ENCODE measurements at places on chromosomes 11 and 22. TPM values are rescaled to one million over a fixed set of nuclear protein-coding genes. Genes with fewer than 3 reads are reported as not detected.

DNA sequence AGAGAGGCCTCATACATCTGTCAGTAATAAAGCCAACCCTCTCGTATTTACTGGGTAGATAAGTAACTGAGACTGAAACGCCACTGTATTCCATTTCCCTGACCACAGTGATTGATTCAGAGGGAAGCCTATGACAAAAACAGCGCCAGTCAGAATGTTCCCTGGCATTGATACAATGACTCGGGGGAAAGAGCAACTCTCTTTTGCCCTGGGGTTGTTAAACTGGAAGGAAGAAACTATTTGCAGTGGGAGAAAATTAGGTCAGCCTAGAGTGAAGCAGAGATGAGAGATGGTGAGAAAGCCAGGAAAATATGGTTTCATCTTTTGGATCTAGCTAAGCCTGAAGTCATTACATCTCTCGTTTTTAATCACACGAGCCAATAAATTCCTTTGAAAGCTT is 48.6 kb upstream of the RBFOX2 start:
- no peak for DNase-seq

- no peak for DNase-seq
Observed at GRCh38 chr11:120577624-120578363, 66.2 kb downstream of the GRIK4 start.

DNA sequence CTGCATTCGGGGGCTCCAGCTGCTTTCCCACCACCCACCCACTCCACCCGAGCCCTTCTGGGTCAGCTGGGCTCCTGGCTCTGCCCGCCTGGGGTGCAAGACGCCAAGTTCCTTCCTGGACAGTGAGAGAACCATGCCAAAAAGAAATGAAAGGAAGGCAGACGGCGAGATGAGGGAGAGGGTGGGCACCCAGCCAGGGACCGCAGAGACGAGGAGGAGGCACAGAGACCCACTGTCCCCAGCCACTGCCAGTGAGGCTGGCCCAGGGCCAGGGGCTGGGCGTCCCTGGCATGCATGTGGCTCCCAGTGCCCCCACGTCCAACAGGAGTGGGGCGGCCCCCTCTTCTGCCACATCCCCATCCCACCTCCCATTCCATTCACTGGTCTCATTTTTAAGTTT is 10.8 kb upstream of the CD81 start:
- DNase-seq: no peak

Gene SORL1
- 29.8 TPM for polyA plus RNA-seq

GRCh38 chr11:69369945-69370344 is 76.0 kb downstream of the MYEOV start:
- no peak for DNase-seq

DNA sequence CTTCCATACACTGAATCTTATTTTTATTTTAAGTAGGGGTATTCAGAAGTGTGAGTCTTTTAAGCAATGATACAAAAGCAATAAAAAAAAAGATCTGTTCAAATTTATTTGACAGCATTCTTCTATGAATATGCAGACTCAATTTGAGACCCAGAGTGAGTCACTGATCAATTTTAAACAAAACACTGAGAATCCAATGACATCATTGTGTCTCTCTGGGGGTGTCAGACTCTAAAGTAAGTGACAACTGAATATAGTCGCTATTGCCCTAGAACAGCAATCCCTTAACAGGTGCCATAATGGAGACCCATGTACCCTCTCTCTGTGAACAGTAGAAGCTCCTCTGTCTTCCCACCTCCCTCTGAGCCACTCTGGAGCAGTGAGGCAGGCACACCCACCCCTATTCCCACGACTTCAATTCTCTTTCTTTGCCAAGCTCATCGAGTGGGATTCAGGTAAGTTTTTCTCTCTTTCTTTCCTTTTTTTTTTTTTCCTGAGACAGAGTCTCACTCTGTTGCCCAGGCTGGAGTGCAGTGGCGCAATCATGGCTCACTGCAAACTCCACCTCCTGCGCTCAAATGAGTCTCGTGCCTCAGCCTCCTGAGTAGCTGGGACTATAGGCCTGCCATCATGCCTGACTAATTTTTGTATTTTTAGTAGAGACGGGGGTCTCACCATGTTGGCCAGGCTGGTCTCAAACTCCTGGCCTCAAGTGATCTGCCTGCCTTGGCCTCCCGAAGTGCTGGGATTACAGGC is 5.1 kb upstream of the RPS3 start:
- DNase-seq: no peak

GRCh38 chr11:26993965-26994457 is at the start of gene FIBIN:
TSS of gene FIBIN (plus strand) at chr11:26994112. CDS start at chr11:26994527, 415 bp downstream.
- peak; percentile 79 for DNase-seq

- peak; percentile 31 for DNase-seq
Observed at GRCh38 chr22:40044870-40045834, 50.4 kb downstream of the FAM83F start.

GRCh38 chr11:8426076-8426475 is 162.4 kb upstream of the LMO1 start:
- DNase-seq: peak; percentile 34

- DNase-seq: no peak
Observed at GRCh38 chr22:32590556-32590955, 115.9 kb downstream of the FBXO7 start.

GRCh38 chr11:127474766-127475165 is 474.2 kb upstream of the KIRREL3 start:
- DNase-seq: no peak

Gene SLC22A12
- polyA plus RNA-seq: not detected

DNA sequence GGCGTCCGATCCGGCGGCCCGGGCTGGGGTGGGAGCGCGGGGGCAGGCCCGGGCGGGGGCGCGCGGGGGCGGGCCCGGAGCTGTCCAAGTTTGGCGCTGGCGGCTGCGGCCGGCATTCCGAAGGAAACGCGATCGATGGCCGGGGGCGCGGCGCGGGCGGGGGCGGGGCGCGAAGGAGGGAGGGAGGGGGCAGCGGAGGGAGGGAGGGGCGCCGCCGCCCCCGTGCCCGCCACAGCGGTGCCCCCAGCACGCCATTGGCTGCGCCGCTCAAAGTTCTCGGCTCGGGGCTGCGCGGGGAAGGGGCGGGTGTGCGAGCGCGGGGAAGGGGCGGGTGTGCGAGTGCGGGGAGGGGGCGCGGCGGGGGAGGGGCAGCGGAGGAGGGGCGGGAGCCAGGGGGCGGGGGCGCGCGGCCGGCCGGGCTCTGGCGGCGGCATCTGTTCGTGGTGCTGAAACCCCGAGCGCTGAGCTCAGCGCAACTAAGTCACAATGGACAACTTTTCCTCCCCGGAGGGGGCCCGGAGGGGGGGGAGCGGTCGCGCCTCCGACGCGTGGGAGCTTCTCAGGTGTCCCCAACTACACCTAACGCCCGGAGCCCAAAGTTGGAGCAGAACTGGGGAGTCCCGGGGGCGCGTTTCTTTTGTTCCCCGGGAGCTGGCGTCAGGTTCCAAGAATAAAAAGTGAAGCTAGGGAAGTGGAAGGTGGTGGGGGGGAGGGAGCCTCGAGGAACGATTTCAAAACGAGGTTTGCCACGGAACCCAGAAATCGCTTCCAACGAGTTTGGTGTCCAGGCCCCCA is 2.2 kb downstream of the PHF21B start:
- no peak for DNase-seq

GRCh38 chr11:106828576-106828975 is 189.7 kb downstream of the GUCY1A2 start:
- no peak for DNase-seq

DNA sequence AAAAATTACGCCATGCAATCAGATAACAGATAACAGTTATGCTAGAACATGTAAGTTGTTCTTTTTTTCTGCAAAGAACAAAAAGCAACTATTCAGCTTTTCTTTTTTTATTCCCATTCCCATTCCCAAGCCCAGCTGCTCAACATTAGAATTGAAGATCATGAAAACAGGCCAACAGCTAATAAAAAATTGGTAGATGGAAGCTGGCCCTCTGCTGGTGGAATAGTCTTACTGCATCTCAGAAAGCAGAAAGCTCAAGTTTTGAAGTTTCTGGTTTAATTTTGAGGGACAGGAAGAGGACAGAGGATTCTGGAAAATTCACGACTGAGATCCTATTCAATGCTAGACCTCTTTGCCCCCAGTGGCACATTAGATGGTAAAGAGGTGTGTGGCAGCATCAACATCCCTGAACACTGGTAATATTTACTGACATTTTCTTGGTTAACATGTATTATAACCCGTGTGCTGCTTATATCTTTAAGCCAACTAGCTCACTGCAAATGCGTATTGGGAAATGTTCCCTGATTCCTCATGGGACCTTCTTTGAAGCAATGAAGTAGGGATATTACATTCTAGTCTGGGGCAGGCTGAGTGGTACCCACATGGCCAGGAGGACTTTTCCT is 591.2 kb downstream of the OPCML start:
- no peak for DNase-seq

DNA sequence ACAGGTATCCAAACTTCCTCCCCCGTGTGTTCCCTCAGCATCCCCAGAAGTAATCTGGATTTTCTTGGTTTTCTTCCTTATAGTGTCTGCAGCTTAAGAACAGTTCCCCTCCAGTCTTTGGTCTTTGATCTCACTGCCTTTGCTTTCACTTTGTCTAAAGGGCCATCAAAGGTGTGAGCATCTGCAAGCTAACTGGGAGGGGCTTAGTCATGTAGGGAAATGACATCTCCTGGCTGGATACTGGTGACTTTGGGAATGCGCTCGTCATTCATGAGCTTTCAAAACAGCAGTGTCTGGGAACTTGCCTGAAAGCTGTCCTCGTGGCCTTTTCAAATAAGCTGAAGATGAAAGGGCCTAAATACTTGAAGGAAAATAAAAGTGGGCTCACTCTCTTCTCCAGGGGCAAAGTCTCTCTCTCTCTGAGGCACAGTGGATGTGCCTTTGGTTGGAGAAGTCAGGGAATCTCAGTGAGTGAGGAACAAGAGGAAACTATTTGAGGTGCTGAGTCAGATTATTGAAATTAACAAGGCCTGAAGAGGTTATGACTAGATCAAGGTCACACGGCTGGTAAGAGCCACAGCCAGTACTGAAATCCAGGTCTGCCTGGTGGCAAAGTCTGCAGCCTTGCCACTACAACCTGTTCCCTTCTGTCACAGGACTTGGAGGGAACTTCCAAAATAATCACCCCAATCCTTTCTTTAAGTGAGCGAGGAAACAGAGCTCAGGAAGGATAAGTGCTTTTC is 45.6 kb upstream of the TENM4 start:
- no peak for DNase-seq

DNA sequence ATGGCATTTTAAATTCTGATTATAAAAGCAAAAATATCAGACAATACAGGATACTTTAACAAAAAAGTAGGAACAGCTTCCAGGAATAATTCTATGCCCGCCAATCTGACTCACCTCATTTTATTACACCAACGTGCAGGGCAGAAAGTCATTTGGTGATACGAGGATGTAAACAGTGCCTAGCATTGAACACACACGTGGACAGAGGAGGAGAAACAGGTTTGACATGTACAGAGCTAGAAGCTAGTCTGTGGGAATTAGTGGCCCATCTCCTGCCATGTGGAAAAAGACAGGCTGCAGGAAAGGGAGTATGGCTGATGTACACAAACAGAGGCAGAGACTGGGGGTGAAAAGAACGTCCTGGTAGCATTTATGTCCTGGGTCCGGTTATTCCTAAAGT is 9.0 kb upstream of the SPINDOC start:
- DNase-seq: no peak

GRCh38 chr11:131544591-131544990 is 174.2 kb downstream of the NTM start:
- DNase-seq: no peak

- DNase-seq: no peak
Observed at GRCh38 chr11:64357904-64358535, 942 bp upstream of the RPS6KA4 start.

- DNase-seq: no peak
Observed at GRCh38 chr22:48651981-48652538, 1175.6 kb downstream of the BRD1 start.

Gene KDM4F
- not detected for polyA plus RNA-seq

GRCh38 chr22:34588871-34589545 is 476.9 kb upstream of the ISX start:
- DNase-seq: no peak

DNA sequence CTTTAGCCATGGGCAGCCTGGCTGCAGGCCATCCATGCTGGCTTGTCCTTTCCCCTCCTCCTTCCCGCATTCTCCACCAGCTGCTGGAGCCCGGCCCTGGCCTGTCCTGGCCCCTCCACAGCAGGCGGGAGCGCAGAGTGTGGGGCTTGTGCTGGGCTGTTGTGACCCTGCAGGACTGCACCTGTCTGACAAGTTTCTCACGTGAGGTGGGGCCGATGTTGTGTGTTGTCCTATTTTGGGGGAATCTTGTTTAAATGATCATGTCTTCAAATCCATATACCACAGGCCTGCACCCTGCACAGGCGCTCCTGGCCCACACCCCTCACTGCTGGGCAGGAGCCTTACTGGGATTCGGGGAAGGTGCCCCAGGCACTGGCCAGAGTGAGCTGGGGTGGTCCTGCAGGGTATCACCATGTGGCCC is 30.4 kb downstream of the TBC1D22A start:
- peak; percentile 69 for DNase-seq

- no peak for DNase-seq
Observed at GRCh38 chr11:32861850-32862577, 30.6 kb upstream of the QSER1 start.

DNA sequence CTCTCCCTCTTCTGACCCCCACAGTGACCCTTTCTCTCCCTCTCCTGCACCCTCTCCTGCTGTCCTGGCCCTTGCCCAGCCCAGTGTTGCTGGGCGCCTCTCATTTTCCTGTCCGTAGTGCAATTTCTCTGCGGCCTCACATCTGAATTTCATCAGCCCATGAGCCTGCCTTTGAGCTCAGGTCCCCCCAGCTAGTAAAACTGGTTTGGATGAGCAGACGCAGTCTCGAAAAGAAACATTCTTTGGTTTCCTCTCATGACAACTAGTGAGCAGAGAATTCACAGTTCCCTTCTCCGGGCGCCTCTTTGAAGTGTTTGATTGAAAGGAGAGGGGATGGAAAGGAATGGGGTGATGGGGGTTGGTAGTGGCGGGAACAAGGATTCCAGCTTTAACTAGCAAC is 126.0 kb upstream of the CADM1 start:
- DNase-seq: no peak

GRCh38 chr11:64831411-64831891 is 13.0 kb downstream of the CDC42BPG start:
- DNase-seq: no peak

Gene CASP12
- polyA plus RNA-seq: 0.90 TPM

Gene SAA4
- polyA plus RNA-seq: not detected

GRCh38 chr22:27799015-27799826 is 2.3 kb downstream of the MN1 start:
- DNase-seq: no peak

Gene DNHD1
- polyA plus RNA-seq: 14.3 TPM

Gene TMPRSS6
- 0.85 TPM for polyA plus RNA-seq

DNA sequence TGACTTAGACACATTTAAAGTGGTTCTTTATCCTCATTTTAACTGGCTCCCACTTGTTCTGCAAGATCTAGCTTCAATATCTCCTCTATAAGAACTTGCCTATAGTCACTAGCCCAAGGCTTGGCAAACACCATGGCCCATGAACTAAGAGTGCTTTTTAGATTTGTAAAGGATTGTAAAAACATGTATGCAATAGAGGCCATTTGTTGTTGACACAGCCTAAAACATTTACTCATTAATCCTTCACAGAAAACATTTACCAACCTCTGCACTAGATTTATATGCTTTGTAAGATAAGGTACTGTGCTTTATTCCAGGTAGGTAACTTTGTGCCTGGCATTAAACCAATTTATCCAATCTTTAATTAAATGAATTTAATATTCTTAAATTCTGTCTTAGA is 5.5 kb downstream of the HYLS1 start:
- no peak for DNase-seq

GRCh38 chr11:45178890-45179671 is 32.6 kb downstream of the PRDM11 start:
- no peak for DNase-seq

All from left lung (tissue), 14 donors.